CD4-positive, alpha-beta T cell treated with Interleukin-6 for 4 hours (primary cell): ENCODE measurements at places on chromosomes 1 and 21.

DNA sequence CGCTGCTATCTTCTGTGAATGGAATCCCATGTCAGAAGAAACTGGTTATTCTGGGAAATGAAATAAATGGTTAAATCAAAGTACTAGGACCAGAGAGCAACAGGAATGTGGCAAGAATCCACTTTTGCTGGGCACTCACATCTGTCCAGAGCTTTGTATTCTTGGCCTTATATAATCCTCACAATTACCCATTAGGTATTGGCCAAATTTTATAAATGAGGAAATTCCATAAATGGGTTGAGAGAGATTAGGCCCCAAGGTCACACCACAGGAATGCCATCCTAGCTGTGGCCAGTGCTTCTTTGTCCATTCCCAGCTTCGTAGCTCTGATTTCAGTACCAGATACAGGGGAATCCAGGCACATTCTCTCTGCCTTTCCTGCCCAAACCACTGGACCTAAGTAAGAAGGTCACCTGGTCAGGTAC lies 76.1 kb upstream of the HOOK1 start:
- DNase-seq: no peak

- no peak for DNase-seq
Observed at GRCh38 chr21:21688889-21689288, 690.7 kb downstream of the NCAM2 start.

GRCh38 chr1:160453443-160453842 lies 53.1 kb downstream of the VANGL2 start:
- DNase-seq: peak; percentile 28

GRCh38 chr21:44006656-44007055 lies 5.5 kb upstream of the TRAPPC10 start:
- no peak for DNase-seq

DNA sequence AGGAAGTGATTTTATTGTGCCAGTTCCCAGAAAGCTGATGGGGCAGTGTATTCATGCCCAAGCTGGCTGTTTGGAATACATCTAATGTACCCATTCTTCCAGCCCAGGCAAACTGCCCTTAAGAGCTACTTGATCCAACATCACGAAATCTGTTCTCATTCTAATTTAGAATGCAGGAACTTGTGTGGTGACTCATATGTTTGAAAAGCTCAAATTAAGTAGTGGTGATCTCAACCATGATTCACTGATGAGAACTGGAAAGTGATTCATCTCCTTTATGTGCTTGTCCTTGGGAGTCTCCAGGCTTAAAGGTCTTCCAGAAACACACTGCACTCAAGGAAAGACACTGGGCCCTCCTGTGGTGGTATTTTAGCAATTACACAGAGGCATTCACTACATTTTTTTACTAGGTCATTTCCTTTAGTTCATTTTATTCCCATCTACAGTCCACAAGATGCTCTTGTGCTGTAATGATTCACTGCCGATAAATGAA lies 65.4 kb downstream of the RPE65 start:
- DNase-seq: no peak

- DNase-seq: no peak
Observed at GRCh38 chr1:163426505-163427251, 104.9 kb downstream of the NUF2 start.

- DNase-seq: no peak
Observed at GRCh38 chr1:172510479-172510878, 22.5 kb upstream of the SUCO start.

GRCh38 chr1:115331558-115332331 lies 6.3 kb downstream of the NGF start:
- DNase-seq: no peak

GRCh38 chr1:209428241-209428921 lies 155.1 kb upstream of the CAMK1G start:
- DNase-seq: no peak

DNA sequence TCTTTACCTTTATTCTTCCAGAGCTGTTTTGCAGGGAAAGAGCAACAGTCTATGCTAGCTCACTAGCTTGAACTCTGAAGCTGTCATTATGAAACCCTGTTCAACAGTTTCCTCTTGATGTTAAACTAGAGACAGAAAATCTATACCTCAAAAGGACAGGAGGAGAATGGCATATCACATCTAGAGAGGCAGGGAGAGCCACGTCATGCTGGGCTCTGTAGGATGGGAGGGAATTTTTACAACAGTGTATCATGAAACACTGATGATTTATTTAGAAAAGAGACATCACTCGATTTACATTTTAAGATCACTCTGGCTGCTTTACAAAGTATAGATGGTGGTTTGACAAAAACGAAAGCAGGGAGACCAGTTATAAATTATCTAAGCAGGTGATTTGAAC lies 224.9 kb upstream of the COA6 start:
- DNase-seq: no peak
